ENCODE measurements at places on chromosomes 6 and 20.

DNA sequence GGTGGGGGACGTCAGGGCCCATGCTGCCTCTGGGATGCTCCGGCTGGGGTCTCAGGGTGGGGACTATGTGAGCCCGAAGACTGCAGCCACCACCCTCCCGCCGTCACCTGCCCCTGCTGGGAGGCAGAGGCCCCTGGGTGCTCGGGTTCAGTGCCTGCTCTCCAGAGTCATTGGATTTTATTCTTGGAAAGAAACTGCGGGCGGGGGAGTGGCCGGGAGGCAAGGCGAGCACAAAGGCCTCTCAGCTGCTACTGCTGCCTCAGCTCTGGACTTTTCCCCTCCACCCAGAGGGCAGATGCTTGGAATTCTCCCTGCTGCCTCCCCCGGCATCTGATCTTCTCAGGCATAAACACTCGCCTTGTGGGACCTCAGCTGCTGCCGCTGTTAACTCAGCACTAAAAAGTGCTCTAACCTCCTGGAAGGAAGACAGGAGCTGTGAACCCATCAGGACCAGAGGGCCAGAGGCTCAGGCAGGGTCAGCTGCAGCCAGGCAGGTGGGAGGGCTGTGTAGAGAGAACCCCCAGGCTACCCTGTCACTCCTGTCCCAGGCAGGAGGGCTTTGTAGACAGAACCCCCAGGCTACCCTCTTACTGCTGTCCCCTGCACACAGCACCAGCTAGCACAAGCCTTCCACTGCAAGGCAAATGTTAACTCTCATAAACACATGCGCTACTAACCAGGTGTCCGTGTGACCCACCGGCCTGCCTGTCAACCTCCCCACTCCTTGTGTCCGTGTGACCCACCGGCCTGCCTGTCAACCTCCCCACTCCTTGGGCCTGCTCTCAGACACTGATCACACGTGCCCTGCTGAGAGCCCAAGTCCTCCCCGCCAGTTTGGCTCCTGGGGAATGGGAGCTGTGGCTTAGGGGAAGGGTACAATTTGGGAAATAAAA is 9.4 kb upstream of the FRMD1 start:
- no peak for DNase-seq

DNA sequence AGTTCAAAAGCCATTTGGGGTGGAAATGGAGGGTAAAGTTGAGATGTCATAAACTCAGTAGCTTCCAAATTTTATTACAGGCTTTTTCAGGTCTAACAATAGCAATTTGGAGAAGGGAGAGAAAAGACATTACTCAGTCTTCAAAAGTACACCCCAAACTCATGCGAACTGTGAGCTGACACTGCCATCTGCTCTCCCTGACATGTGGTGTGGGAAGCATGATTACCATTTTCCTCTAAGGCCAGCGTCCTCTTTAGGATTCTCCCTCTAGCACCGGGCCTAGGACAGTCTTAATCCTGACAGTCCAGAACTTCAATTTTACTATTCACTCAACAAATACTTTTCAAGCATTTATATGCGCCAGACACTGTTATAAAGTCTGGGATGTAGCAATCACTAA is 536.0 kb upstream of the JARID2 start:
- DNase-seq = no peak

GRCh38 chr6:65979120-65979519 is 272.1 kb upstream of the EYS start:
- DNase-seq = no peak

DNA sequence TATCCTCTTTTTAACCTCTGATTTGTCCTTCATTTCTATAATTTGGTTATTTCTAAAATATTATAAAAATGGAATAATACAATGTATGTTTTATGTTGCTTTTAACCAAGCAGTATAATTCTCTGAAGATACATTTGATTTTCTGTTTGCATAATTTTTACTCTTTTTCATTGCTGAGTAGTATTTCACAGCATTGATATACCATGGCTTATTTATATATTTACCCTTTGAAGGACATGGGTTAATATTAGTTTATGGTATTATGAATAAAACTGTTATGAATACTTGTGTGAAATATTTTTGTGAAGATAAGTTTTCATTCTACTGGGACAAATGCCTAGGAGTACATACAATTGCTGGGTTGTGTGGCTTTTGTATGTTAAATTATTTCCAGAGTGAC is 748.6 kb downstream of the TENT5A start:
- no peak for DNase-seq

- no peak for DNase-seq
Observed at GRCh38 chr6:52507557-52508260, 69.2 kb downstream of the TRAM2 start.

DNA sequence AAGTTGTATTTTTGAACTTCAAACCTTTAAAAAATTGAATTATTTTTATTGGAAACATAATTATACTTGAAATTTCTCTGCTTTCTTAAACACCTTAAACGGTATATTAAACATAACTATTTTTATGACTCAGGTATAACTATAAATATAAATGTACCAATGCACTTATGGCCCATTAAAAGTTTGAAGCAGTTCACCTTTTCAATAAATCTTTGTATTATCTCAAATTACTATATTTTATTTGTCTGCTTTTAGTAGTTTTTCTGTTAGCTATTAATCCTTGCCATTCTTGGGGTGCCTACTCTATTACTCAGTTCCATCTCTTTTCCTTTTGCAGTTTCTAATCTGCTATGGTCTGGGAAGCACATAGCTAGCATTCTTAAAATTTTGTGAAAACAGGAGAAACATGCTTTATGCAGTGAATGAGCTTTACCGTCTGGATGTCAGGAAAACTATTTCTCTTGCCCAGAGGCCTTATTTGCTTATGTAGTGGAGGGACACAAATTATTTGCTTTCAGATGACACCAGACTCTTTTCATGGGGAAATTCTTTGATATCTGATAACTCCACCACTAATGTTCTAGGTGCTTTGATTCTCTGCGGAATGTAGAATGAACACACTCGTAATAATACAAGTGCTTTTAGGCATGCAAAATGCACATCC is 378.9 kb upstream of the CITED2 start:
- no peak for DNase-seq
